ENCODE measurements at places on chromosomes 16 and 17.
A peak's percentile ranks its signal among the peaks of the same experiment; 100 is the strongest.

GRCh38 chr16:85536411-85537330, 76.5 kb upstream of the GSE1 start:
- no peak for DNase-seq

GRCh38 chr16:85282842-85283241, 170.6 kb upstream of the CIBAR2 start:
- DNase-seq = no peak

GRCh38 chr17:5772720-5773119, 188.4 kb upstream of the NLRP1 start:
- DNase-seq = no peak

DNA sequence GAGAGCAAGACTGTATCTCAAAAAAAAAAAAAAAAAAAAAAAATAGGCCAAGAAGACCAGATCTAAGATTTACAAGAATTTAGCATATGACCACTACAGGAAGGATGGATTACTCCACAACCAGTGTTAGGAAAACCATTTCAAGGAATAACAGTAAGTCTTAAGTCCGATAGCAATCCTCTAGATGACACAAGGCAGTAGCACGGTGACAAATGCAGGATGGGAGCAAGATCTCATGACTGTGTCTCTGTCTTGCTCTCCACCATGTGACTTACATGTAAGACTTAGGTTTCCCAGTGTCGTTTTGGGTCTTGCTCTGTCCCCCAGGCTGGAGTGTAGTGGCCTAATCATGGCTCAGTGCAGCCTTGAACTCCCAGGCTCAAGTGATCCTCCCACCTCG, 27.8 kb downstream of the C16orf96 start:
- no peak for DNase-seq

DNA sequence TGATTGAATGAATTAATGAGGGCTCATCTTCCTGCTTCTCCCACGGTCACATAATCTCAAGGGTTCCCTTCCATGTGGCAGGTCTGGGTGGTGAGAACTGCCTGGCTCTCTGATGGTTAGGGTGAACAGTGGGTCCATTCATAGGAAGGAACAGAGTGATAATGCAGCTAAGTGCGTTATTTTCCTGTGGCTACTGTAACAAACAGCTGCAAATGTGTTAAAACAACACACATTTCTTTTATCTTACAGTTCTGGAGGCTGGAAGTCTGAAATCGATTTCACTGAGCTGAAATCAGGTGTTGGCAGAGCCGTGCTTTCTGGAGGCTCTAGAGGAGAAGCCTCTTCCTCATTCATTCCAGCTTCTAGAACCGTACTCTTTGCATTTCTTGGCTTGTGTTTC, 95.3 kb downstream of the BMERB1 start:
- DNase-seq = no peak

DNA sequence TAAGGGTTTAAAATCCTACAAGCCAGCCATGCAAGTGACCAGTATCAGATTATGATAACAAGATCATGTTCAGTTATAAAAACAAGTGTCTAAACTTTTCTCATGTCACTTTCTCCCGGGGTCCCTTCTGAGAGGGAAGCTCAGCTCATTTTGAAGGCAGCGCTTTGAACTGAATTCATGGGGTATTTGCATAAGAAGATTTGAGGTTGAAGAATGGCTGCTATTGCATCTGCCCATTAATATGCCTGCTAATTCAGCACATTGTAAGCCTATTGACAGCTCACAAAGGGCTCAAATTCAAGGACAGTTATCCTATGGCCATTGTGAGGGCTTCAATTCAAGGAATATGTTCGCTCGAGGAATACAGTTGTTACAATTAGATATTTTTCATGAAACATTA, 290.2 kb upstream of the IRX3 start:
- no peak for DNase-seq

- peak; percentile 47 for DNase-seq
Measured at GRCh38 chr17:77314601-77315000, 173.8 kb downstream of the SEC14L1 start.

DNA sequence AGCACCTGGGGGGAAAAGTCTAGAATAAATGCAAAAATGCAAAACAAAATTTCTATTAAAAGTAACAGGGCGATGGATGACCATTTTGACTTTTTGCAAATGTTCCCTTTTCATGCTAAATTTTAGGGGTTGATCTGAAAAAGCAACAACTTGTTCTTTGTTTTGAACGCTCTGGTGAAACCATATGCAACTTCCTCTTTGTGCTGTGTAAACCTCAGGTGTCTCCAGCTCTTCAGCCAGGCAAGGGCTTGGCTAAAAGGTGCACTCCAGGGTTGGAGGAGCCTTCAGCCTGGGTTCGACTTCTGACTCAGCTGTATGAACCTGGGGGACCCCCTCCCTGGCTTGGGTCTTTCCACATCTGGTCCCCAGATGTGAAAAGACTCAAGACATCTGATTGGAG, 9.5 kb downstream of the IRF8 start:
- DNase-seq = no peak

GRCh38 chr17:82623707-82624106, 24.5 kb downstream of the WDR45B start:
- DNase-seq = no peak

DNA sequence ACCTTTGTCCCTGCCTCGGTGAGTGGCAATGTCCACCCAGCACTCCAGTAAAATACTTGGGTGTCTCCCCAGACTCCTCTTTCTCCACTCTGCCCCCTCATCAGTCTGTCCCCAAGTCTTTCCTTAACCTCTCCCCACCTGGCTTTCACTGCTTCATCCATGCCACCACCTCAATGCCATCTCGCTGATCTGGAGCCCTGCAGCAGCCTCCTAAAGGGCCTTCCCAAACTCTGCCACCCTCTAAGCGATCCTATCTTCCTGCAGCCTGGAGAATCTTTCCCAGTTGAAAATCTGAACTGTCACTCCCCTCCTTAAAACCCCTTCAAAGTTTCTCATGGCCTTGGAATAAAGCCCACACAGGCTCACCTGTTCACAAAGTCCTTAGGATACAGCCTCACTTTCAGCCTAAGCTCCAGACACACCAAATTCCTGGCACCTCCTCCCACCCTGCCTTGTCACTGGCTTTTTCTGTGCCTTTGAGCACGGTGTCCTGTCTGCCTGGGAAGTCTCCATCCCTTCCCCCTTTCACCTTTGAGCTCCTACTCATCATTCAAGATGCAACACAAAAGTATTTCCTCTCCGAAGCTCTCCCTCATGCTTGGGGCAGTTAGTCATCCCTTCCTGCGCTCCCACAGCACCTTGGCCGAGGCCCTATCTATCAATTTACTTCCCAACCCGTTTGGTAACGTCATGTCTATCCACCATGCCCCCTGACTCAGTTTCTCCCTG, 2.8 kb downstream of the WNK4 start:
- DNase-seq = no peak

- no peak for DNase-seq
Measured at GRCh38 chr17:76154936-76155845, 14.1 kb upstream of the FOXJ1 start.

DNA sequence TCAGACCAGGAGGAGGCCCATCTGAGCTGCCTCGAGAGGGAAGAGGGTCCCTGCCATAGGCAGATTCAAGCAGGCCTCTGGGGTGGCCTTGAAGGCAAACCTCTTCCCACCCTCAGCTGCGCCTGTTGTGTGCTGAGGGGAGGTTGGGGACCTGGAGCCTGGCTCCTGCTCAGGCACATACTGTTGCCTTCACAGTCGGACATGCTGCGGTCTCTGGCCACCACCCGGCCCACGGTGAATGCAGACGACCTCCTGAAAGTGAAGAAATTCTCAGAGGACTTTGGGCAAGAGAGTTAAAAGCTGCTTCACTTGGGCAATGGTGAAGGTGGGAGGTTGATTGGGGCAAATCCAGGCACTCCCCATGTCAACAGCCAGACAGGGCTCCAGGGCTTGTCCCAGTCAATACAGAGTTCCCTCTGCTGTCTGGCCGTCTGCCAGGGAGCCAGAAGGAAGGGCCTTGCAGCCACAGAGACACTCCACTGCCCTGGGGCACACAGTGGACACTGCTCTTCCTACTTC, 6.3 kb downstream of the PDF start:
- DNase-seq = peak; percentile 71

GRCh38 chr17:78724999-78725398, 57.1 kb downstream of the CYTH1 start:
- no peak for DNase-seq

DNA sequence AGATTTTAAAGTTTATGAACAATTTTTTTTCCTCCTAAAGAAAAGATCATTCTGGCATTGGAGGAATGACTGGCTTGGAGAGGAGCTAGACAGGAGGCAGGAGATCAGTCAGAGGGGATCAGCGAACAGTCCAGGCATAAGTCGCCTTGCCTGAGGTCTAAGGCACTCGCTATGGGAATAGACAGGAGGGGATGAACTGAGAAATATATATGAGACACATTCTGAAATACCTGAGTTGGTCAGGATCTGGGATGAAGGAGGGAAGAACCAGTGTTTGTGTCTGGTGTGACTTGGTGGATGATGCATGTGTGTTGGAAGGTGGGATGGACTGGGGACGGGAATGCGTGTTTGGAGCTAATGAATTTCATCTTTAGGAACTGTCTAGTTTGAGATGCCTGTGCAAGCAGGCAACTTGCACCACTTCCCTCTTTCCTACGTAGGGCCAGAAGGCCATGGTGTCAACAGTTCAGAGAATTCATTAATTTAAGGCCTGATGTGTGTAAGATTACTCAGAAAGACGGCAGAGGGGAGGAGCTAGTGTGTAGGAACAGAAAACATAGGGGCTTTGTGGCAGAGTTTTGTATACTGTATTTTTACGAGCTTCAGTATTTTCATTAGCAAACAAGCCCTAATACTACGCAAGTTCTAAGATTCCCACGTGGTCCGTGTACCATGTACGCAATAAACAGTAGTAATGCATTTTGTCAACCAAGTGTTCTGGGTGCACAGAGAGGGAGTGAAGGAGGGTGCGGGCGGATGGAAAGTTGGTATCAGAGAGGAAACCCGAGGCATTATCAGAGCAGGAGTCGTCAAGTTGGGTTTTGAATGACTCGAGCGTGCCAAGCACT, 825 bp downstream of the HEATR6 start:
- peak; percentile 57 for DNase-seq

- no peak for DNase-seq
Measured at GRCh38 chr17:39804839-39805238, 59.3 kb downstream of the IKZF3 start.

DNA sequence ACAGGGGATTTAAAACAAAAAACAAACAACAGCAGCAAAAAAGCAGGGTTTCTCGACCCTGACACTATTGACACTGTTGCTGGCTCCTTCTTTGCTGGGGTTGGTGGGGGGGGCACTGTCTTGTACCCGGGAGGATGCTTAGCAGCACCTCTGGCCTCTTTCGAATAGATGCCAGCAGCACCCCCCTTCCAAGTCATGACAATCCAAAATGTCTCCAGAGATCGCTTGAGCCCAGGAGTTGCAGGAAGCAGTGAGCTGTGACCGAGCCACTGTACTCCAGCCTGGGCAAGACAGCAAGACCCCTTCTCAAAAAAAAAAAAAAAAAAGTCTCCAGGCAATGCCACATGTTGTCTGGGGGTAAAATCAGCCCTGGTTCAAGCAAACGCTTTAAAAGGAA, 20.3 kb downstream of the SERPINF1 start:
- no peak for DNase-seq

GRCh38 chr17:17468217-17469010, 8.4 kb upstream of the MED9 start:
- DNase-seq = peak; percentile 91

GRCh38 chr17:58401287-58401686, 16.0 kb downstream of the RNF43 start:
- DNase-seq = no peak

DNA sequence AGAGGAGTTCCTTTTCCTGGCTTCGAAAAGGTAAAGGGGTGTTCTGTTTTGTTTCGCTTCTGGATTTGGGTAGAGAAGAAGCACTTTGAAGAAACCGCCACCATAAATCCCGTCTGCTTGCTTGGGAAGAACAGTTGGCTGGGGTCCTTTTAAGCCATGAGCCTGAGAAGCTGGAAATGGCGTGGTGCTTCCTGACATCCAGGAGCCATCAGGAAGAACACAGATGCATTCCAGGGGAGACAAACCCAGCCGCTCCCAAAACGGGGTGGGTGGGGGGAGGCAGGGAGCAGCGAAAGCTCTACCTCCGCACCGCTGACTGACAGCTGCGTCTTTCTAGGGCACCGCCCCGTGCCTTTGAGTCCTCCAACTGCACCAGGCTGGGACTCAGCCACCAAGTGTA, 91.6 kb downstream of the ZDHHC7 start:
- no peak for DNase-seq

- DNase-seq = no peak
Measured at GRCh38 chr17:15143524-15143923, 121.6 kb downstream of the PMP22 start.

DNA sequence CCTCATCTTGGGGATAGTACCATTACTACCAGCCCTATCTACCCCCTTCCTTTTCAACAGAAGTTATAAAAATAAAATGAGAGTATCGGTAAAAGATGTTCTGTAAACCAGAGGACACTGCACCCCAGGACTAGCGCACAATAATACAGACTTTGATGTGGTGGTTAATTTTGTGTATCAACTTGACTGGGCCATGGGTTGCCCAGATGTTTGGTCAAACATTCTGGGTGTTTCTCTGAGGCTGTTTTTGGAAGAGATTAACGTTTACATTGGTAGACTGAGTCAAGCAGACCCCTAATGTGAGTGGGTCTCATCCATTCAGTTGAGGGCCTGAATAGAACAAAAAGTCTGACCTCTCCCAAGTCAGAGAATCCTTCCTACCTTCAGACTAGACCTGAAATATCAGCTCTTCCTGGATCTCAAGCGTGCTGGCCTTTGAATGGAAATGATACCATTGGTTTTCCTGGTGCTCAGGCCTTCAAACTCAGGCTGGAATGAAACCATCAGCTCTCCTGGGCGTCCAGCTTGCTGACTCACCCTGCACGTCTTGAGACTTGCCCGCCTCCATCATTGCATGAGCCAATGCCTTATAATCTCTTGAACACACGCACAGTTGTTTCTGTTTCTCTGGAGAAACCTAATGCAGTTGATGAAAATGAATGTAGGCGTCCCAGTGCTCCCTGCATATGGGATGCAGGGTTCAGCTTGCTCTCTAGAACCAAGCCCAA, 10.1 kb downstream of the MRM1 start:
- DNase-seq = peak; percentile 64

- DNase-seq = no peak
Measured at GRCh38 chr16:84629580-84629979, 11.7 kb upstream of the COTL1 start.

GRCh38 chr17:63837962-63838600, 4.4 kb downstream of the SMARCD2 start:
- DNase-seq = peak; percentile 57

GRCh38 chr16:21263640-21264570, 14.2 kb downstream of the CRYM start:
- DNase-seq = peak; percentile 76

- no peak for DNase-seq
Measured at GRCh38 chr17:48047113-48047740, 932 bp upstream of the NFE2L1 start.
